ENCODE measurements at places on chromosomes 11 and 22. TPM values are rescaled to one million over a fixed set of nuclear protein-coding genes. Genes with fewer than 3 reads are reported as not detected.

Gene ZNF280B
- total RNA-seq: 1.1 TPM

Gene YPEL1
- total RNA-seq: 0.07 TPM

GRCh38 chr11:102276783-102277182, 40.5 kb upstream of the BIRC3 start:
- DNase-seq: no peak

DNA sequence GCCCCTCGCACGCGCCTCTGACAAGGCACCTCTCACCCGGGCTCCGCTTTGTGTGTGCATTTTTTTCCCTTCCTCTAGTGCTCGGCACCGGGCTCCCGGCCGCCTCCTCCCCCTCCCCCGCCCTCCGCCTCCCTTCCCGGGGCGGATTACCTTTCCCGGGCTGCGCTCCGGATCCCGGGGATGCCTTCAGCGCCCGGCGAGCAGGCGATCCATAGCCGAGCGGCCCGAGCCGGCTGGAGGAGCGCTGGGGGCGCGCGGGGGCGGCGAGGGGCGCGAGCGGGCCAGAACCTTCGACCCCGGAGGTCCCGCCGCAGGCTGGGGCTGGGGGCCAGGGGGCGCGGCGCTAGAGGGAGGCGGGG, 282 bp downstream of the MPPED2 start:
- no peak for DNase-seq

Gene EFCAB6
- 0.37 TPM for total RNA-seq

DNA sequence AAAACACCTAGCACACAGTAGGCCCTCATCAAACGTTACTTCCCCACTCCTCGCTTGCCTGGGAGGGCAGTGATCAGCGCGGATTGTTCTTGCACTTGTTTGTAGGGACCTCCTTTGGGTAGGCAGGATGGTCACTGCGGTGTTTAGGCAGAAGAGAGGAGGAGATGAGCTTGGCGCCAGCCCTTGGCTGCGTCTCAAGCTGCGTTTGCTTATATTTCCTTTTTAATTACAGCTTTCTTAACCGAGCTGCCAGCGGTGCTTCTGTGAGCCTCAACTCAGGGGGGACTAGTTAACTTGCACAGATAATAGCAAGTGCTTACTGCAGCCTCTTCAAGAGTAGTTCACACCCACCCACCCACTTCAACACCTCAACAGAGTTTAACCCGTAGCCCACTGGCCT, 15.1 kb downstream of the IFT27 start:
- DNase-seq: no peak

GRCh38 chr11:126624506-126624905, 269.0 kb downstream of the ST3GAL4 start:
- DNase-seq: no peak

Gene ANKK1
- total RNA-seq: not detected

- no peak for DNase-seq
These were observed 30.7 kb downstream of the TOM1 start for GRCh38 chr22:35330258-35330861.
